NCI-H774 (cell line): ENCODE measurements at places on chromosomes 6 and 20.
A peak's percentile ranks its signal among the peaks of the same experiment; 100 is the strongest.

GRCh38 chr20:49313283-49313682 is 35.4 kb upstream of the ZNFX1 start:
- no peak for DNase-seq

- no peak for DNase-seq
These were observed 86.3 kb downstream of the CHMP4B start for GRCh38 chr20:33897313-33897912.

- no peak for DNase-seq
These were observed 121.3 kb downstream of the JPH2 start for GRCh38 chr20:44065401-44066340.

DNA sequence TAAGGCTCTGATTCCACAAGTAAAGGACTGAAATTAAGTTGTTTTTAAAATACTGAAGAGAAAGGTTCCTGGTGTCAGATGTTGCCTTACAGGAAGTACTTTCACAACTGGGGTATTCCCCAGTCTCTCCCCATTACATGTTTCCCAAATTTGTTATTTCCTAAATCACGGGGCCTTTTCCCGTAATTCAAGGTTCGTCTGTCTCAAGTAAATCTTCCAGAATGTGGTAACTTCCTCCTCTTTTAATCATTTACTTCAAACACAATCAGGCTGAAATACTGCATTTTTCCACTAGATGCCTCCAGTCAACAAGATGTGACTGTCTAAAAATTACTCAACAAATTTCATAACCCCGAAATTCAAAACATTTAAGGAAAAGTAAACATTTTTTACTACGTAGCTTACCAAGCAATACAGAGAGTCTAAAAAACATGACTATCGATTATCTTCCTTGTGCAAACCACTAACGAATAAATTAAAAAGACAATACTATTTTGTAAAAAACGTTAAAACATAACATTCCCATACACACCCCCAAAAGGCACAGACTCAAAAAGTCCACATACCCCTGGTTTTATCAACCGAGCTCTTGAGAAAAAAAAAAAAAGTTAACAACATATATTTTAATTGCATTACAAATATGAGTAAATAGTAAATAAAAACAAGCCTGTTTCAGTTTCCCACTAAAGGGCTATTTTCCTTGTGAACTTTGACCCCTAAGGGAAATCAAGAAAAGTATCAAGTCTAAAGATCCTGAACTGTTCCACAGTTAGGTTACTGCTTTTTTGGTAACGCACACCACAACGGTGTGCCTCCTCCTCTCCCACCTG is 1.7 kb downstream of the SOD2 start:
- peak; percentile 30 for DNase-seq

GRCh38 chr20:57374343-57374930 is 16.8 kb upstream of the RBM38 start:
- no peak for DNase-seq

DNA sequence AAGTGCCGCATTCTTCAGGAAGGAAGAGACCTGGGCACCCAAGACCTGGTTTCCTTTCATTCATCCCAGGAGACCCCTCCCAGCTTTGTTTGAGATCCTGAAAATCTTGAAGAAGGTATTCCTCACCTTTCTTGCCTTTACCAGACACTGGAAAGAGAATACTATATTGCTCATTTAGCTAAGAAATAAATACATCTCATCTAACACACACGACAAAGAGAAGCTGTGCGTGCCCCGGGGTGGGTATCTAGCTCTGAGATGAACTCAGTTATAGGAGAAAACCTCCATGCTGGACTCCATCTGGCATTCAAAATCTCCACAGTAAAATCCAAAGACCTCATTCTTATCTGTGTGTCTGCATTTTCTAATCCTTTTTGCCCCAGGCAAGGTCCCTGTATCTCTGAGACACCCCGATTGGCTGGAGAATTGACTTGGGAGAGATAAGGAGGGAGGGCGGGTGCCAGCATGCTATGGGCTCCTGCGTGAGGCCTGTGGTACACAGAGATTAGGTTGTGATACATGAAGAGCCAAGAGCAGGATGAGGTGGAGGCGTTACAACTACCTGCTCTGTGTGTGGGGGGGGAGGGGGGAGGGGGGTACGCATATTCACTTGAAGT is 4.8 kb downstream of the MUC21 start:
- DNase-seq, result no peak

GRCh38 chr6:144159742-144160141 is 9.4 kb downstream of the STX11 start:
- DNase-seq, result no peak

DNA sequence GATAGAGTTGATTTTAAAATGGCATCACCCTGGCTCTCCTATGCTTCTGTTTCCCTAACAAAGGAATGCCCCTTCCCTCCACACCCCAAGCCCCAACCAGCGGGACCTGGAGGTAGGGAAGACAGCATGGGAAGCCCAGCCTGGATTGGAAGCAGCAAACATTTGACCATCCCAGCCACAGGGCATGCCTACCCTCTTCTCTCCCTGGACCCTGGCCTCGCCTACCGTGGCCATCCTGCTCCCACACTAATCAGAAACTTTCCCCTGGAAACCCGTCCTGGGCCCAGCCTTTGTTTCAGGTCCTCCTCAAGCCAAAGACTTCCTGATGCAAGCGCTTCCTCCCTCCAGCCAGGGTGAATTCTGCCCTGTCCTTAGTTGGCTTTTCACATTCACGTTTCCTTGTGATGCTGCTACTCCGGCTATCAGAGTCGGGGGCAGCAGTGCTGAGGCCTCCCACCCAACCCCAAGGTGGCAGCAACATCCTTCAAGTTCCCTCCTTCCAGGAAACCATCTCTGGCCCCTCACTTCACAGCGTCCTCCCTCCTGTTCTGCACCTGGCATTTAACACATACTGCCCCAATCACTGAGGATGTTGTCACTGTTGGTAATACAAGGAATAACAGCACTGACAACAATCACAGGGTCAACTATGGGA is 18.2 kb upstream of the ANGPT4 start:
- DNase-seq, result no peak

DNA sequence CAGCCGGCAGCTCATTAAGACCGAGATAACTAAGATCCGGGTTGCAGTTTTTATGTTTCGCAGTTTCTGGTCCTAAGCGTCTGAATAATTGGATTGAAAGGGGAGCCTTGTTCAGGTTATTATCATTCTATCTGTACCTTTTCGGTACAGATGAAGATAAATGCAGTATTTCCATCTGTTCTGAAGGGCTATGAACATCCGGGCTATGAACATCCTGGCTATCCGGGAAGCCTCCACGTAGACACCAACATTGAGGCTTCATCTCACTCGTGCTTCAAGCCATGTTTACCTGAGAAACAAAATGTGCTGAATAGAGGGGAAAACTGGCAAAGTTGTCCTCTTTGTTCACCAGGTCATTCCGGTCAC is 399 bp upstream of the REPS1 start:
- peak; percentile 64 for DNase-seq

DNA sequence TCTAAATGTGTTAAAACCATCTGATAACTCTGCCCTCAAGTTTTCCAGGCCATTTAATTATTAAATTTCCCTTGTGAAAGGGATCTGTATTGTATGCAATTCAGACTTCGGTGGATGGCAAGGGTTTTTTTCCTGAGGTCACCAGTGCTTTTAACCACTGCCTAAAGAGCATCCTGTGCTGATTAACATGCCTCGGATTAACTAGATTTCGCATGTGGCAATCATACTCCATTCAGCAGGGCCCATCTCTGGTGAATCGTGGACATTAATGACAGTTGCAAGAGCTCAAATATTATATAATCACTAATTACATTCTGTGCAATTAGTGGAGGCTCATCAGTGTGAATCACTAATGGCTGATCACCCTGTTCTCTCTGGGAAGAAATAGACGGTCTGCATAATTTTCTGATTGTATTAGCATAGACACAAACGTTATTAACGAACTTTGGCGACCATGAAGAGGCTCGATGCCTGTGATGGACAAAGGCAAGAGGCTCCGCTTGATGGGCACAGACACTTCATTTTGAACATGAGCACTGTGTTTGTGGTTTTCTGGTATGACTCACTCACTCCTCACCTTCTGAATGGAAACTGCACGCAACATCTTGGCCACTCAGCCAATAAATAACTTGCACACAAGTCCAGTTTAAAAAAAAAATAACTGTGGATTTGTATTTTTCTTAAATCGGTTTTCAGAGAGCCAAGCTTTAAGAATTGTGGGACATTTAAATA is 31.4 kb downstream of the LINC00237 start:
- DNase-seq, result no peak

DNA sequence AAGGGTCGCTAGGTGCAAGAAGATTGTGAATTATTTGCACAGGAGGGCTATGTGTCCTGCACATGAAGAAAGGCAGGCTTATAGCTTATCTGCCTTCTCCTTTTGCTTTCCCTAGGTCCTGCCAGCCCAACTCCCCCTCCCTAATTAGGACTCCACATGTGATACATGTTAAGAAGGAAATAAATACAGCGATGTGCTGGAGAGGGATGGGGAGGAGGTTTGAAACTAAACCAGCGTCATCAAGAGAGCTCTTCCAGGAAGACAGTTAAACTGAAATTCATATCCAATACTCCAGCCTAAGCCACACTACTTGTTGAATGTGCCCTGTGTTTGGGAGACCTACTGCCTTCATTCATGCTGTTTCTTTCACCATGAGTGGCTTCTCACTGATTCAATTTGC is 34.9 kb upstream of the UTRN start:
- DNase-seq, result no peak

DNA sequence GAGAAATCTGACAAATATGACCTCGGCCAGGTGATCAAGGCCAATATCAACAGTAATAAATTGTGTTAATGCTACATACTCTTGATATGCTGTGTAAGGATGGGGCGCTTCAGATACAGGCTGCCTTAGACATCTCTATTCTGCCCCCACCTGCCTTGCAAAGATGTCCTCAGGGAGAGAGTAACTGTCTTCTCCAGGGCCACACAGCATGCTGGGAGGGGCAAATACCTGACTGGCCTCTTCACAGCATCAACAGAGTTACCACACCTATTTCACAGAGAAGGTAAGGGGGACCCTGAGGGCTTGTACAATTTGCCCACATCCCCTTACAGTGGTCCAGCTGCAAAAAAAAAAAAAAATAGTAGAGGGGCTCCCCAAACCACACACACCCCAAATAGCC is 17.2 kb upstream of the KIAA1755 start:
- no peak for DNase-seq

GRCh38 chr6:47701363-47701762 is 3.0 kb downstream of the ADGRF4 start:
- no peak for DNase-seq

DNA sequence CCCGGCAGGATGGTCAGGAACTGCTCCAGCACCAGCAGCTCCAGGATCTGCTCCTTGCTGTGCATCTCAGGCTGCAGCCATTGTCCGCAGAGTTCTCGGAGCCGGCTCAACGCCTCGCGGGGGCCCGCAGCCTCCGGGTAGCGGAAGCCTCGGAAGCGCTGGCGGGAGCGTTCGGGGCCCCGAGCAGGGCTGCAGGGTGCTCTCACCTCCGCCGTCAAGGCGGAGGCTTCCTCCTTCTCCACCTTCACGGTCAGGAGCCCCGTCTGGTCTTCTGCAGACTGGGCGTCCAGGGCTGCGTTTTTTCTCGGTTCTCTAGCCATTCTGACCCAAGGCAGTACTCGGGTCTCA is 434 bp downstream of the ZKSCAN4 start:
- no peak for DNase-seq

DNA sequence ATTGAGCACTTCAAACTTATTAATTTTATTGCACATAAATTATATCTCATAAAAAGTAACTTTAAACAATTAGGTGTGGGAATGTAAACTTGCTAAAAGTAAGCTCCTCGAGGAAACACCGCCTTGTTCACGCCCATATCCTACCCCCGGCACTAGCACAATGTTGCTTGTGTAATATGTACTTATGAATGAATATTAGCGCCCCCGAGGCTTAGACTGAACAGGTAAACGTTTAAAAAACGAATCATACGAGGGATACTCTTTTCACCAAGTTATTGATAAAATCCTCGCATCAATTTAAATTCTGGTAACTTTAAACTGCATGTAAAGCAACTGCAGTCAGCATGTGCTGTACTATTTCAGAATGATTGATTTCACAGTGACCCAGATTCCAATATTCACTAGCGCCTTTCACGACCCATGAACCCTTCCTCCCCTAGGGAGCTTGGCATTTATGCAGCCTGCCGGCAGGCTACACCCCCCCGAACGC is 637 bp downstream of the TFB1M start:
- no peak for DNase-seq

DNA sequence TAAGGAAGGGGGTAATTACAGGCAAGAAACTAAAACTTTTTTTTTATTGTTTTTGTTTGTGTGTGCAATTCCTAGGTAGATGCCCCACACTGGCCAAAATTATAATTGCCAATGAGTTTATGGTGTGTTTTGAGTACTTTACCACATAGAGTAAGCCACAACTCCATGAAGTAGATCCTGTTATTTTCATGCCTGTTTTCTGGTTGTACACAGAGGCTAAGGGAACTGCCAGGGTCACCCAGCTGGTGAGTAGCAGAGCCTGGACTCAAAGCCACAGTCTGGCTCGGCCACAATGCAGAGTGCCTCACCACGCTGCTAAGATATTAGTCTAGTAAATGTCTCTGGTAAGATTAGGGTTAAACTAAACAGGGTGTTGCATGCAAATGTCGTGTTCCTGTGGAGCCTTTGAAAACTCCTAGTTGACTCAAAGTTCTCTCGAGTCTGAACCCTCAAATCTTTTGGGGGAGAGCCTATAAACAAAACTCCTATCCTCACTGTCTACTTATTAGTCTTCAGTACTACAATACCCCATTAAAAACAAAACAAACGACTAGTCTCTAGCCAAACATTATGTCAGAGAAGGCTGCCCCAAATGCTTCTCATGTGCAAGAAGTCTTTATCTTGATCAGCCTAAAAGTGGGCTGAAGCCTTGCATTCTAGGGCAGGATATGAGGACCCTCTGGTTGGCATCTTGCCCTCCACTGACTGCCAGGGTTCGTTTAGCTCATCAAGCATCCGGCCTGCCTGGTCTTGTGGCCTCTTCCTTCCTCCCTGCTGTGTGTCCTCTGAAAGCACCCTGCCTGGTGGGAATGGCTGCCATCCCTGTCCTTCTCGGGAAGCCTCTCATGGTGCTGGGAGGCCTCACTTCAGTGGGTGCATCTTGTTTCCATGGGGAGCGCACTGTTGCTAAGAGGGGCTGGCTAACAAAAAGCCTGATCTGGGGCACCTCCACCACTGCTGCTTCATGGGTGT is 4.2 kb downstream of the DUSP22 start:
- DNase-seq, result no peak

DNA sequence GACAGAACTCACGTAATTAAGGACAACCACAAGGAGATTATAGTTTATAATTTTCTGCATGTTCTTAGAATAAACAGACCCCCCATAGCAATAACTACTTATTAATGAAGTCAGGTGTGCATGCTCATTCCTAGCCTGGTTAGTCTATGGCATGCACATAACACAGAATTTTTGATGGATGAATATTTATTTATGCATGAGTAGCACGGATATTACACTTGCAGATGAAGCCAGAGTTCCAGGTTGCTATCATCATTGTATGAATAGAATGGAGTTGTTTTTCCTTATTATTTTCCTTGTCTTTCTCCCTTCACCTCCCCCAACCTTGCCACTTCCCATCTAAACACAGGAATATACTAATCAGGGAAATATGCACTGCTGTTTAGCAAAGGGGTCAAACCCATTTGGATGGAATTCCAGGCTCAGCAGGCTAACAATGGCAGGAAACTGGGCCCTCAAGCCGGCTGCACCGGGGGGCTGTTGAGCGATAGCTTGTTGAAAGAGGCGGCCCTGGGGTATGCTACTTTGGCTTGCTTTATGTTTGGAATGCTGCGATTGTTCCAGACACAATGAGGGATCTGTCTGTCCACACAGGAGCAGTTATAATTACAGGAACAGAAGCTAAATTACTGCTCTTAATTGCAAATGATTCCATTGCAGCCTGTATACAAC is 112.6 kb downstream of the TMEM170B start:
- no peak for DNase-seq

GRCh38 chr20:60013296-60014139 is 55.3 kb downstream of the CDH26 start:
- no peak for DNase-seq
